Epithelial cell of proximal tubule (primary cell): ENCODE measurements at places on chromosomes 3 and 15. TPM values are rescaled to one million over a fixed set of nuclear protein-coding genes. Genes with fewer than 3 reads are reported as not detected.

The ELL3 gene
- 5.1 and 7.6 TPM in 2 replicates for total RNA-seq

The SCAANT1 gene
- not detected in 2 replicates for total RNA-seq

The THSD4 gene
- 23.9 and 73.5 TPM in 2 replicates for total RNA-seq

The KY gene
- total RNA-seq: under 0.01 TPM in 1 of 2 replicates, not detected in the other

The TAGLN3 gene
- total RNA-seq: 5.7 and 10.0 TPM in 2 replicates

The PATL2 gene
- not detected in 2 replicates for total RNA-seq

The SERPINI2 gene
- not detected in 2 replicates for total RNA-seq

The HIGD2B gene
- not detected in 2 replicates for total RNA-seq

The FETUB gene
- 0.36 TPM in 1 of 2 replicates, not detected in the other for total RNA-seq

The KPNA1 gene
- total RNA-seq: 14.8 and 17.9 TPM in 2 replicates

The MCTP2 gene
- total RNA-seq: 5.0 and 7.5 TPM in 2 replicates

The C2CD4A gene
- total RNA-seq: 0.07 and 0.35 TPM in 2 replicates

The IL5RA gene
- not detected in 2 replicates for total RNA-seq

The FOXL2 gene
- 1.5 and 2.0 TPM in 2 replicates for total RNA-seq

The CCR4 gene
- total RNA-seq: not detected in 2 replicates

The SH2D7 gene
- not detected in 2 replicates for total RNA-seq

The SKOR1 gene
- not detected in 2 replicates for total RNA-seq

The UPK1B gene
- total RNA-seq: 23.9 and 56.4 TPM in 2 replicates

The HHATL gene
- not detected in 2 replicates for total RNA-seq

The ABI3BP gene
- 3.6 TPM in 1 of 2 replicates, not detected in the other for total RNA-seq

The SENP5 gene
- total RNA-seq: 19.7 and 20.0 TPM in 2 replicates

The PIERCE2 gene
- total RNA-seq: 1.4 and 3.3 TPM in 2 replicates

The BFSP2 gene
- not detected in 2 replicates for total RNA-seq

The OR5K2 gene
- not detected in 2 replicates for total RNA-seq

The PFN2 gene
- 112 and 137 TPM in 2 replicates for total RNA-seq

The VGLL3 gene
- 7.9 and 9.9 TPM in 2 replicates for total RNA-seq

The MAP6D1 gene
- 11.9 and 14.4 TPM in 2 replicates for total RNA-seq

The ZNF620 gene
- 2.5 and 9.0 TPM in 2 replicates for total RNA-seq

The TUSC7 gene
- not detected in 2 replicates for total RNA-seq

The ZDHHC3 gene
- 38.9 and 65.8 TPM in 2 replicates for total RNA-seq

The SLC35A5 gene
- total RNA-seq: 14.1 and 20.9 TPM in 2 replicates

The IL12A gene
- total RNA-seq: 2.9 and 8.1 TPM in 2 replicates

The DNAH12 gene
- total RNA-seq: not detected in 2 replicates

The VILL gene
- 5.3 and 6.1 TPM in 2 replicates for total RNA-seq

The ESYT3 gene
- 0.87 and 2.2 TPM in 2 replicates for total RNA-seq

The TF gene
- total RNA-seq: under 0.01 TPM in 1 of 2 replicates, not detected in the other
